ENCODE measurements at places on chromosomes 11 and 22.

DNA sequence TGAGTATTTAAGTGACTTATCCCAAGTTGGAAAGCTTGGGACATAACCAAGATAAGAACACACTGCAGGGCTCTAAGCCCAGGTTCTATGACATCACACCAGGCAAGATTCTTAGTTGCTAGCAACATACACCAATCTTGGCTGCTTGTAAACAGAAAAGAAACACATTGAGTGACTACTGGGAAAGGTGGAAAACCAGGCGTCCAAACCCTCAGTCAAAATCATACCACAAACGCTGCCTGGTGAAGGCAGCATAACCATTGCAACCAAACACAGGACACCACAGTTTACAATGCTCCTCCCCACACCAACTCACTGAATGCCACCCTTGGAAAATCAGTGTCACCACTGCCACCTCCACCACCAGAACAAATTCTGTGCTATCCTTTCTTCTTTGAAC, 379.9 kb downstream of the TTC28 start:
- DNase-seq: no peak

GRCh38 chr11:70828593-70829082, 423.7 kb downstream of the SHANK2 start:
- no peak for DNase-seq

DNA sequence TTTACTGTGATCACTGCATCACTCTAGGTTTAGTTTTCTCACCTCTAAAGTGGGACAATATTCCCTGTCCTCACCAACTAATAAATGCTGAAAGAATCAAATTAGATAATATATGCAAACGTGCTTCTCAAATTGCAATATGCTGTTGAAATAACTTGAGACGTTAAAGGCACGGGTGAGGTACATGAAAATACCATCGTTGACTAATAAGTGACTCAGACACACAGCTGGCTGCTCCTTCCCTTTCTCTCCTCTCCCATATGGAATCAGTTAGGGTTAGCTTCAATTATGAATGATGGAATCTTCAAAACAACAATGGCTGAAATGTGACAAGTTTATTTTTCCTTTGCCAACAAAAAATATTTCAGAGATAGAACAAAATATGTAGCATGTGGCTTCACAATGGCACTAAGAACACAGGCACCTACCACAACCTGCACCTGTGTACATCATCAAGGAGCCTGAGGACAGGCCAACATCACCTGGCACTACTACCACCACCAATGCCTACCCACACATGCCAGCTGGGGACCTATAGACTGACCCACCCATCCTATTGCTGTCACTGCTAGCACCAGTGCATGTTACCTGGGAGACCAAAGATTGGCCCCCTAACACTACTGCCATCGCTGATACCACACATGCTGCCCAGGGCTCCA, 13.7 kb downstream of the GDPD4 start:
- DNase-seq: peak; percentile 19

GRCh38 chr22:45670981-45671782, 452 bp upstream of the ATXN10 start:
- DNase-seq: no peak

GRCh38 chr11:99920956-99921355, 766.1 kb upstream of the ARHGAP42 start:
- DNase-seq: no peak

GRCh38 chr11:121514432-121515334, 61.9 kb upstream of the SORL1-AS1 start:
- no peak for DNase-seq

- DNase-seq: no peak
Observed at GRCh38 chr22:36065462-36065774, 36.8 kb upstream of the RBFOX2 start.

DNA sequence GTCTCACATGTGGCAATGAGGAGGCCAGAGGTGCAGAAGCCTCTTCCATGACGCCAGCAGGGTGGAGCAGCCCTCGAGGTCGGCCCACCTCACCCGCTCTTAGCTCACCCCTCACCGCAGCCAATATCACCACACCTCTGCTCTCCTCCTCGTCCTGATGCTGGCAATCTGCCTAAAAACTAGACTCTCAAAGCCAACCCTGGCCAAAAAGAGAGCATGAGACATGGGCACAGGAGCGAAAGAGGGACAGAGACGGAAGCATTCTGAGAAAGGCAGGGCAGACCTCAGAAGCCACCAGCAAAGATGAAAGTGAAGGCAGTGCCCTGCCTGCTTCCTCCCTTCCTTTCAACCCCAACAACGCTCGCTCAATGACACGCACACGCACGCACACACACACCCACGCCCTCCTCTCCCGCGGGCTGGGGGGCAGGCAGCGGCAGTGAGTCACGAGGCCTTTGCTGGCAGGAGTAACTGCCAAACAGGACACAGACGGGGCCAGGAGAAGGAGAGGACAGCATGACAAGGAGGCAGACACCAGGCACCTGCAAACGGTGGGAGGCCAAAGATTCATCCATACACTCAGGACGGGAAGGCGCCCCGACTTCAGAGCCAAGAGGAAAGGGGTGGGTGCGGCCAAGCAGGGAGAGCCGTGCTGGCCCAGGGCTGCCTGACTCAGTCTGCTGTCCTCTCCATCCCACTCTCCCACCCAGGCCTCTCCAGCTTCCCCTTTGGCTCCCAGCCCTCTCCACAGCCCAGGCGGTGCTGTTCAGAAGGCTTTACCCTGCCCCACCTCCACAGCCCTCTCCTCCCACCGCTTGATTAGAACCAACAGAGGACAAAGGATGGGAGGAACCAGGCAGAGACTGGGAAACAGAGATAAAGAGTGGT, 11.4 kb downstream of the IGSF9B start:
- DNase-seq: no peak

DNA sequence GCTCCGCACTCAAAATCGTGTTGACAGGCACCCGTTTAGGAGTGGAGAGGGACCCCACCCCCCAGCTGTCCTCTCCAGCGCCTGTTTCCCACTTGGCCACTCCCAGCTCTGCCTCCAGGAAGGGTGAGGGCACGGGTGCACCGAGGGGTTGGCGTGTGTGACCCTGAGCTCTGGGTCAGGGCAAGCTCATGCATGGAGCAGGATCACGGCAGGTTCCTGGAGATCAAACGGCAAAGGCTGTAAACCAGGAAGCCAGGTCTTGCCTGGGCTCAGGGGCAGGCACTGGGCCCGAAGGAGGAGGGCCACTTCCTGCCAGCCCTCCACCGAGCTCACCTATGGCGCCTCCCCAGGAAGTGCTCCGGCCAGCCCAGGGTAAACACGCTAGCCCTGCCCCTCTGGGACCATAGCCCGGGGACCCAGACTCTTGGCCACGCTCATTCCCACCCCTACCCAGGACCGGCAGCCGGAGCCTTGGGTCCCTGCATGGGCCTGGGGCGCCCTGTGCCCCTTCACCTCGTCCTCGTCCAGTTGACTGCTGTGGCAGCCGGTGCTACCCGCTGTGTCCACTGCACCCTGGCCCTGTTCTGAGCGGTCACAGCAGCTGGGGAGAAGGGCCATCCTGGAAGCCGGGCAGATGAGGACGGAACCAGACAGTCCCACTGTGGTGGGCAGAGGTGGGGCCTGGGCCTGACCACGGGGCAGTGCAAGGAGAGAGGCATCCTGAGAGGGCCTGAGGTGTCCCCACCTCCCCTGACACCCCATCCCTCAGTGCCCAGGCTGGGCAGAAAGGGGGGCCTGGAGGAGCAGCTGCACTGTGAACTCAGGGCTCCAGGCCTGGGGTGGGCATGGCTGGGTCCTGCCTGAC, 1.0 kb upstream of the EPS8L2 start:
- peak; percentile 54 for DNase-seq

DNA sequence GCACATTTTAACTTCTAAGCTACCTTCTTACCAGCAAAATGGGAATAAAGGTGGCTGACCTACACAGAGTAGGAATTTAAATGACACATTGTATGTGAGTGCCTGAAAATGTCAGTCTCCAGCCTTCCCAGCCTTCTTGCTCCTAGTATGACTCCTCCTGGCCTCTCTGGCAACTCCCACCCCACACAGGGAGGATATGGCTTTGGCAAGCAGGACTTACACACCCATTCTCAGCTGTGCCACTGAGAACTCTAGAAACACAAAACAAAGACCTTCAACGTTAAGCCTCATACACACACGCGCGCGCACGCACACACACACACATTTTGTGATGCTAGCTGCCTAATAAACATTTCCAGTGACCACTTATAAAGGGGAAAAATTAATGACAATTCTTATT, 65.8 kb downstream of the PACSIN2 start:
- DNase-seq: peak; percentile 68

DNA sequence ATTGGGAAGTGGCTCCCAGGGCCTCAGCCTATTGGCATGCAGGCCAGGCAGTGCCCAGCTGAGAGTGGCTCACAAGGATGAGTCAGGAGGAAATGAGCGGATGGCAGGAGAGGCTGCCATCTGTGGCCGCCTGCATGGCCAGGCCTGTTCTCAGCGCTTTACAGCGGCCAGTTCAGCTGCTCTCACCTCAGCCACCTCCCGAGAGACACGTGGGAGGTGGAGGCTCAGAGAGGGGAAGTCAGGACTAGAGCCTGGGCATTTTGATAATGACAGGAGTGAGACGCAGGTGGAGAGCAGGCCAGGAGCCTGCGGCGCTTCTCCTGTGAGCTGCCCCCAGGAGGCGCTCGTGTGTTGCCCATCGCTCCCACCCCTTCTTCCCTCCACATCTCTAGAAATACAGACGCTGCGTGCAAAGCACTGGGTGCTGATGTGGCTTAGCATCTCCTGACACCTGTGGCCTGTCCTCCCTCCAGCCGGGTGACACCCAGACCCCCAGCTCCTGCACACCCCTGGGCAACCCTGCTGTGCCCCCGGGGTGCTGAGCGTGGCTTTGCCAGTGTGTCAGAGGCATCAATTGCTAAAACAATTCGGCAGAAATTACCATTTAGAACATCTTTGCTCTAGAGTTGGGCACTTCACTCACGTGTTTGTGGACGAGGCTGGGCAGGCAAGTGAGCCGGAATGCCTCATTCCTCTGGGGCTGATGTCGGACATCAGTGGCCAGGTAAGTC, 21.4 kb upstream of the PANX2 start:
- peak; percentile 54 for DNase-seq

DNA sequence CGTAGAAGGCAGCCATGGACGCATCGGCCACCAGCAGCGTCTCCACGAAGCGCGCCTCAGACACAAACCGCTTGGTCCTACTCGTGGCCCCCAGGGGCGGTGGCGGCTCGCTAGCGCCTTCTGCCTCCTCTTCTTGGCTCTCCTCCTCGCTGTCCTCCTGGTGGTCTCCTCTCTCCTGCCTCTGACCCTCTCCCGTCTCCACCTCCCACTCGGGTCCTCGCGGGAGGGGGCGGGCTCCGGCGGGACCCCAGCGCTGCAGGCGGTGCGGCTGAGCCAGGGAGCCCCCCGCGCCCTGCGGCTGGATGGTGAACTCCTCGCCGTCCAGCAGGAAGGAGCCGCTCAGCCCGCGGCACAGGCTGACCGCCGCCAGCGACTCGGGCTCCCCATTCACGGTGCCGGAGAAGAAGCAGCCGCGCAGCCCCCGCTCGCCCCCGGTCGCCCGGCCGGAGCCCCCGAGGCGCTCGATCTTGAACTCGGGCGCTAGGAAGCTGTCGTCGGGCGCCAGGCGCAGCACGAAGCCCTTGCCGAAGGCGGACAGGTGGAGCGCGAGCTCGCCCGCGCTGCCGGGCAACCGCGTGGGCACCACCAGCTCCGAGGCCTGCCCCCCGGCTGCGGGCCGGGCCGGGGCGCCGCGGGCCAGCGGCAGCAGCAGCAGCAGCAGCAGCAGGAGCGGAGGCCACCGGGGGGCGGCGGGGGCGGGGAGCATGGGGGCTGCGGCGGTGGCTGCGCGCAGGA, 661 bp downstream of the ADAMTS8 start:
- no peak for DNase-seq

DNA sequence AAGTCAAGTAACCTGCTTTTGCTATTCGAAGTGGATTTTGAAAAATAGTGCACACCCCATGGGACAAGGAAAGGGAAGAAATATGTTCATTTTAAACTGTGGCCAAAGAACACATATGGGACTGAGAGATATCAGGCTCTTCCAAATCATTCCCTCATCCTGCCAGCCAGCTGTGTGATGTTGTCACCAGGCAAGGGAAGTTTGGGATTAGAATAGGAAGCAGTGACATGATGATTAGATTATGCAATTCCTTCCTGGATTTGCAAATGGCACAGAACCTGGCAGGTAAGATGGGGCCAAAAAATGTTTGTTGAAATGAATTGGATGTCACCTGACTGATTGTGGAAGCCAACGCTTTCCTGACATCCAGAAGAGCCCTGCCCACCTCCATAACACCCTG, 4.9 kb upstream of the SCN3B start:
- DNase-seq: no peak

- no peak for DNase-seq
Observed at GRCh38 chr11:8220261-8221045, 43.2 kb downstream of the LMO1 start.

- DNase-seq: no peak
Observed at GRCh38 chr11:23353611-23354010, 493.3 kb upstream of the CCDC179 start.

DNA sequence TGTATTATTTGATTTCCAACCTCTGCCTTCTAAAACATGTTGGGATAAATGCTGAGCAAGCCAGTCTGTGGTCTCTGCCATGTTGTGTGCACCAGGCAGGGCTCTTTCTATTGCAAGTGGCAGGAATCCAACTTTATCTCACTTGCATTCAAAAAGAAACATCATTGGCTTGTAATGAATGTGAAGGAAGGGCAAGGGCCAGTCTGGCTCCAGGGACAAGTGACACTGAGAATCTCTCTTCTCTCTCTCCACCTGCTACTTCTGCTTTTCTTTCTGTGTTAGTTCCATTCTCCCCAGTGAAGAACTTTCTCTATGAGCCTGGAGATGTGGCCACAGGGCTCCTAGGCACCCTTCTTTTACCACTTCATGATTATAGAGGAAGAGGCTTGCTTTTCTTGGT, 329.9 kb upstream of the NCAM1 start:
- no peak for DNase-seq

- DNase-seq: peak; percentile 81
Observed at GRCh38 chr11:35735903-35736302, 73.3 kb downstream of the TRIM44 start.

DNA sequence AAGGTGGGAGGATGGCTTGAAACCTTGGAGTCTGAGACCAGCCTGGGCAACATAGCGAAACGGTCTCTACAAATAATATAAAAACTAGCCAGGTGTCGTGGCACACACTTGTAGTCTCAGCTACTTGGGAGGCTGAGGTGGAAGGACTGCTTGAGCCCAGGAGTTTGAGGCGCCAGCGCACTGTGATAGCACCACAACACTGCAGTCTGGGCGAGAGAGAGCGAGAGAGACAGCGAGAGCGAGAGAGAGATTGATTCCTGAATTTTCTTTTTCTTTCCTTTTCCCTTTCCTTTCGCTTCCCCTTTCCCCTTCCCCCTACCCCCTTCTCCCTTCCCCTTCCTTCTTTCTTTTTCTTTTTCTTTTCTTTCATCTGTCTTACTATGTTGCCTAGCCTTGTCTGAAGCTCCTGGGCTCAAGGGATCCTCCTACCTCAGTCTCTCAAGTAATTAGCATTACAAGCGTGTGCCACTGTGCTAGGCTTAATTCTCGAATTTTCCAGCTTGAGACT, 162.4 kb upstream of the ZBED5 start:
- DNase-seq: no peak

DNA sequence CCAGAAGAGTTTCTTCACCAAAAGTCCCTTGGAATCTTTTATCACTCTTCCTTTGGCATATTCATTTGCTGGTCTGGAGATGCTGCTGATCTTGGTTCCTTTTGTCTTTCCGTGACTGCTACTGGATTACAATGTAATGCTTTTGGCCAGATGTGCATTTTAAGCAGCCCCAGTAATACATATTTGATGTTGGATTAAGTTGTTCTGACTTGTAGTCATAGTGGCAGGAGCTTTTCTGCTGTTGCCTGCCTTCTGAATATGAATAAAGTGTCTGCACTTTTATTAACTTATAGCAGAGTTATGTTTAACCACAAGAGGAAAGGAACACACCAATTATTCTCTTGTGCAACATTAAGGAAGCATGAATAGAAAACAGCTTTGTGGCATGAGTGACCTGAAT, 360.0 kb upstream of the DDI1 start:
- DNase-seq: peak; percentile 42

Measured in renal cortical epithelial cell (primary cell).